ENCODE measurements at places on chromosomes 3 and 15. TPM values are rescaled to one million over a fixed set of nuclear protein-coding genes. Genes with fewer than 3 reads are reported as not detected.

ZDHHC23 gene
- 11.7 TPM for total RNA-seq

DNA sequence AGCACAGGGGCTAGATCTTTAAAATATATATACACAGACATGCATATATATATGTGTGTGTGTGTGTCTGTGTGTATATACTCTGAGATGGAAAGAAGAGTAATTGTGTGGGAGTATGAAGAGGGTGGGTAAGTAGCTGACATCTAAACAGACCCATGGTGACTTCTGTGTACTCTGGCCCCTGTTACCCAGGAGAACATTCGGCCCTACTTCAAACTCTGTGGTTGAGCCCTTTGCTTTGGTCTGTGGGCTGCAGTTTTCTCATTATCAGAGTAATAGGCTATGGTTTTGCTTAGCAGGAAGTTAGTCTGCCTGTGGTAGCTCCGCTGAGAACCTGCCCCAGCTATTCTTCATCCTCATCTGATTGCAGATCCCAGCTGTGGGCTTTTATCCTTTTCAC, 141.4 kb downstream of the RBPMS2 start:
- no peak for DNase-seq

DNA sequence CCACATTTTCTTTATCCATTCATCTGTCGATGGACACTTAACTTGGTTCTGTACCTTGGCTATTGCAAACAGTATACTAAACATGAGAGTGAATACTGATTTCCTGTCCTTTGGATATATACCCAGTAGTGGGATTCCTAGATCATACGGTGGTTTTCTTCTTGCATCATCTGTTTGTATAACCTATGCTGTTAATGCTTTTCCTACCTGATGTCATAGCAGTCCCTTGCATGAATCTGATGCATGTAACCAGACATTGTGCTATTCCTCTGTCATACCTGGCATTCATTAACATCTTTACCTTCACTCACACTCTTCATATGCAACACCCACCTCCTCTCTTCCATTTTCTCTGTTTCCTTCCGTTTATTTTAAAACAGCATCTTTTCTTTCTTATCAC, 185.2 kb downstream of the KLHL25 start:
- no peak for DNase-seq

DNA sequence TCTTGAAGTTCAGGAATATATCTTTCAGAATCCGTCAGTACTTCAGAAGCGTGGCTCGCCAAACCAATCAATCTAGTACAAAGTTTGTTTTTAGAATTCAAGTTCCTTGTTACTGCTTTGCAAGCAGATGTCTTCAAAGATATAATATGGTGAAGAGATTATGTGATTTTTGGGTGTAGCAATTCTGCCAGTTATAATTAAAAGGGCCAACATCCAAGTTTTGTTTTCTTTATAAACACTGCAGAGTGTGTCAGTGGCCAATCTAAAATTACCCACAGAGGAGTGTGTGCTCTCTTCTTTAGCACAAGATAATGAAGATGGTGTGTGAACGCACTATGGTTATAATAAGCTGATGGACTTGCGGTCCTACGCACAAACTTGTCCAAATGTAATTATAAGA, 493.6 kb upstream of the MDFIC2 start:
- no peak for DNase-seq

GRCh38 chr15:88704791-88705768, 66.3 kb downstream of the ISG20 start:
- no peak for DNase-seq
